HuH-7 (cell line): ENCODE measurements at places on chromosomes 2 and 18.
A peak's percentile ranks its signal among the peaks of the same experiment; 100 is the strongest.

DNA sequence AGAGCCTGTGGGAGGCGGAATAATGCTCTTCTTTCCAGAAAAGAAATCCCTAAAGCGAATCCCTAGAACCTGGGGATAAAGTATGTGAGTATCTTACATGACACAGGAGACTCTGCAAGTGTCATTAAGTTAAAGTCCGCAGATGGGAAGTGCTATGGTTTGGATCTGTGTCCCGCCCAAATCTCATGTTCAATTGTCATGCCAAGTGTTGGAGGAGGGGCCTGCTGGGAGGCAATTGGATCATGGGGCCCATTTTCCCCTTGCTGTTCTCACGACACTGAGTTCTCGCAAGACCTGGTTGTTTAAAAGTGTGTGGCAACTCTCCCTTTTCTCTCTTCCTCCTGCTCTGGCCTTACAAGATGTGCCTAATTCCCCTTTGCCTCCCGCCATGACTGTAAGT is 207.8 kb downstream of the MYT1L start:
- DNase-seq, result no peak

DNA sequence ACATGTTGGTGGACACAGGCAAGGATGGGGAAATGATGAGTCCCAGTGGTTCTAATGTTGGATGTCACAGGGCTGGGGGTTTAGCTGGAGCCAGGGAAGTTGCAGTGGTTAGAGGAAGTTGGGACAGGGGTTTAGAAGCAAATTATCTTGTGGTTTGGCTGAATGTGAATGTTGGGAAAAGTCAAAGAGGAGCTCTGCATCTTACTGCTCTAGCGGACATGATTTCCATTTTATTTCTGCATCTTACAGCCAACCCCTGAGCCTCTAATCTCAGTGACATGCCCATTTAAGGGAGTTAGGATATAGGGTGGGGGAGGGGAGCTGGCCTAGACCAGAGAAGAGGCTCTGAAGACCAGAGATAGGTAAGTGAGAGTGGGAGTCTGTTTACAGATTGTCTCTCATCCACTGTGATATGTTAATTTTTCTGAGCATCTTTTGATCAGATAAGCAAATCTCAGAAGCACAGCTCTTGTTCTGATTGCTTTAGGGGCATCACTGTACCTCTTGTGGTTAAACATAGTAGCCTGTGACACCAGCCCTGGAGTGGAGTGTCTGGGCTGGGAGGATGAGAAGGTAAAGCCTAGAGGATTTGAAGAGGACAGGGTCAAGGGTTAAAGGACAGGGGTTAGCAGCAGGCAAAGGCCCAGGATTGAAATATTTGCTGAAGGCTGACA is 43.6 kb downstream of the SETBP1 start:
- DNase-seq, result no peak

- DNase-seq, result peak; percentile 40
These were observed 40.1 kb upstream of the CLASP1 start for GRCh38 chr2:121689356-121689755.

DNA sequence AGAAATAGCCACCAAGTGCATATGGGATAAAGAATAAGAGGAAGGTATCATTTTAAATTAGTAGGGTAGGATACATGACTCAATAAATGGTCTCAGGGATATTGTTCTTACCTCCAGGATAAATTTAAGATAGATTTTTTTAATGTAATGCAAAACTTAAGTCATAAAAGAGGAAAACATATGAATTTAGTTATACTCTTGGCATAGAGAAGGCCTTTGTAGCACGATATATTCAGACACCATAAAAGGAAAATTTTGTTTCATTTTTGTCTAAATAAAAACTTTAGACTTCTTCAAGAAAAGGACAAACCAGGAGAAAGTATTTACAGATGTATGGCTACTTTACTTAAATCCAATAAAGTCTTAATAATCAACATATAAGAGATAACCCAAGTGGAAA is 78.5 kb upstream of the CAB39 start:
- no peak for DNase-seq

DNA sequence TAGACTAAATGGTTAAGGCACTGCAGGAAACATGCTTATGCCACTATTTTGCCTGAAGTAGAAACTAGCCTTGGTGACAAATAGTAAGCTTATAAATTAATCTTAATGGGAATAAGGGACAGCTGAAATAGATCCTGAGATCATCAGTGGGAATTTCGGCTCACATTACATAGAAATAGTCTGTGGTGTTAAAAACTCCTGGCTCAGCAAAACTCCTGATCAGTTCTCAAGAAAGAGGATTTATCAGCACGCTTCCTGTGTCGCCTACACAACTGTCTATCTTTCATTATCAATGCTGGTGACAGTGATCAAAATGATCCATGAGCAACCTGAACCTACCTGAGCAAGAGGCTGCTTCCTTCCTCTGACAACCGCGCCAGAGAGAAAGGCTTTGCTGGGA is 17.0 kb upstream of the DNER start:
- DNase-seq, result no peak

GRCh38 chr2:205878999-205879762 is 196.9 kb downstream of the NRP2 start:
- DNase-seq, result no peak

DNA sequence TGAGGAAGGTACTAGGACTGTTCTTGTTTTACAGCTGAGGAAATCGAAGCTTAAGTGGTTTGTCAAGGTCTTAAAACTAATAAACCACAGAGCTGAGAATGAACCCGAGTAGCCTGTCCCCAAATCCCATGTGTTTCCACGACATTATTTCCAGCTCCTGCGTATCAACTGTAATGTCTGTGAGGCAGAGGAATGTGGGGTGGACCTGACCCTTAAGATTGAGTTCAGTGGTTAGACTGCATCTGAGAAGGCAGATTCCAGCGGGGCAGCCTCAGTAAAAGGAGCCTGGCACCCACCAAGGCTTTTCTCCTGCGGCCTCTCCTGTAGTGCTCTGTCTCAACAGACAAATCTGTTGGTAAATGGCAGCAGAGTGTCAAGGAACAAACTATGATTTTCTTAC is 81.9 kb upstream of the TMEM178A start:
- no peak for DNase-seq

DNA sequence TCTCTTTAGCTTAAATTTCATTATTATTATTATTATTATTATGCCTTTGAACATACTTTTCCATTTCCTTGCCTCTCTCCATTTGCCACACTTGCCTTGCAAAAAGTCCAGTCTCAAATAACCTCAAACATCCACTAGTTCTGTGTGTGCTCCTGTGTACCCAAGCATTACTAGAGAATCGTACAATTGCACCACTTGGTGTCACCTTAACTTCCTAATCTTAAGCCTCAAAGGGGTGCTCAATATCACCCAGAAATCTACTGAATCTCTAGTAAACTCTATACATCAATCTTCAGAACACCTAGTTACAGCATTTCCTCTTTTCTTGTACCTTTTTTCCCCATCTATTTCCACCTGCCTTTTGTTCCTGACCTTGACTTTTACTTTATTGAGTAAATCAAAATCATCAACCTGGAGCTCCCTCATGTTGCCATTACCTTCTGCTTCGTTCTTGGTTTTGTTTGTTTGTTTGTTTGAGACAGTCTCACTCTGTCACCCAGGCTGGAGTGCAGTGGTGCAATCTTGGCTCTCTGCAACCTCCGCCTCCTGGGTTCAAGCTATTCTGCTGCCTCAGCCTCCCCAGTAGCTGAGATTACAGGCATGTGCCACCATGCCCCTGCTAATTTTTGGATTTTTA is 12.5 kb upstream of the SOS1 start:
- no peak for DNase-seq

- no peak for DNase-seq
These were observed 228.7 kb upstream of the SLC8A1 start for GRCh38 chr2:40680547-40680946.

DNA sequence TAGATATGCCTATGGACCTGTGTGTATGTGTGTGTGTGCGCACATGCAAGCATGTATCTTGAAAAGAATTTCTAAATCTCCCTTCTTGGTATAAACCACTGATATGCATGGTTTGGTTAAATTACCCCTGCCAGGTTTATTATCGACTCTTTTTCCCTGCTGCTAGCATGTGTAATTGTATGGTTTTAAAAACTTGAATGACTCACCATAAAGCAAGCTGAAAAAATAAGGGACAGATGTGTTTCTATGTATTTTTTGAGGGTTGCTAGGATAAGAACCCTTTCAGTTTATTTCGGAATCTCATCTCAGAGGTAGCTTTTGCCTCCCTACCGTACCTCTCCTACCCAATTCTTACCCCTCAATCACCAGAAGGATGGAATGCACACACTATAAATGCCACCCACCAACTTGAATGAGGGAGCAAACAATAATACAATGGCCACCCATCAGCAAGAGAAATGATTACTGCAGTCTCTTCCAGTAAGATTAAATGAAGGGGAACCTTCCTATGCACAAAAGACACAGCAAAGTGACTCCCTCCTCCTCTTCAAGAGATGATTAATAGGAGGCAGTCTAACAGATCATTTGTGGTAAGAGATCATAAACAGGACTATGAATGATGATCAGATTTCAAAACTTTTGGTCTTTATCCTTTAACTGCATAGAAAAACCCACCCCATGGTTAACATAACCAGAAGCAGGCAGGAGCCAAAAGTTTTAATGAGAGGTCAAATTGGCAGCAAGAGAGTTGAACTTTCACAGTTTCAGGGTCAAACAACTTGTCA is 357.2 kb downstream of the SATB2 start:
- no peak for DNase-seq

- no peak for DNase-seq
These were observed 5.1 kb upstream of the ASPRV1 start for GRCh38 chr2:69966496-69966895.

DNA sequence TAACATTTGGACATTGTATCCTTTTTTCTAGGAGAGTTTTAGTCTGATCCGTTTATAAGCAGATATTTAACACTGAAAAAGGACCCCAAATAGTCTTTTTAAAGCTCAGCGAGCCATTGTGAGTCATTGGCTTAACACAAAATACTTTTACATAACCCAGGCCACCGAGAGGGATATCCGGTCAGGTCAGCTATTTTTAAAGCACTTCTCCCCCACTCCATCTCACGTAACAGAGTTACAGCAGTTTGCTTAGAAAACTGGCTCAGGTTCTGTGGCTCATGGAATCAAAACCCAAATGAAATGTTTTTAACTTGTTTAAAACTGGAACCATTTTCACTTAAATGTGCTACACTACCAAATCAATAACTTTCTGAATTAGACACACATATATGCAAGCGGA is 23.9 kb downstream of the COL4A3 start:
- DNase-seq, result no peak

- no peak for DNase-seq
These were observed 132.1 kb downstream of the COL6A3 start for GRCh38 chr2:237281836-237282306.

- DNase-seq, result no peak
These were observed 4.9 kb downstream of the CEP192 start for GRCh38 chr18:12995952-12996477.

DNA sequence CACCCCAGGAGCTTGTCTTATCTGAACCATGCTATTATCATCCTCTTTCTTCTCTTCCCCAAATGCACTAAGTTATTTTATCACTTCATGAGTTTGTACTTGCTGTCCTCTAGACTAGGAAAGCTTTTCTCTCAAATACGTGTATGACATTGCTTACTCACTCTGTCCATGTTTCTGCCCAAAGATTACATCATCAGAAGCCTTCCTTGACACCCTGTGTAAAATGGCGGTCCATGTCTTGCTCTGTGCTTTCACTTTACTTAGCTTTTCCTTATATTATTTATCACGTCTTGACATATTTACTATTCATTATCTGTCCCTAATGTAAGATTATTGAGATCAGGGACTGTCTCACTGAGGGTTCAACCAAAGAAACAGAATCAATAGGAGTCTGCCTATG is 196.1 kb upstream of the ZEB2 start:
- DNase-seq, result no peak

DNA sequence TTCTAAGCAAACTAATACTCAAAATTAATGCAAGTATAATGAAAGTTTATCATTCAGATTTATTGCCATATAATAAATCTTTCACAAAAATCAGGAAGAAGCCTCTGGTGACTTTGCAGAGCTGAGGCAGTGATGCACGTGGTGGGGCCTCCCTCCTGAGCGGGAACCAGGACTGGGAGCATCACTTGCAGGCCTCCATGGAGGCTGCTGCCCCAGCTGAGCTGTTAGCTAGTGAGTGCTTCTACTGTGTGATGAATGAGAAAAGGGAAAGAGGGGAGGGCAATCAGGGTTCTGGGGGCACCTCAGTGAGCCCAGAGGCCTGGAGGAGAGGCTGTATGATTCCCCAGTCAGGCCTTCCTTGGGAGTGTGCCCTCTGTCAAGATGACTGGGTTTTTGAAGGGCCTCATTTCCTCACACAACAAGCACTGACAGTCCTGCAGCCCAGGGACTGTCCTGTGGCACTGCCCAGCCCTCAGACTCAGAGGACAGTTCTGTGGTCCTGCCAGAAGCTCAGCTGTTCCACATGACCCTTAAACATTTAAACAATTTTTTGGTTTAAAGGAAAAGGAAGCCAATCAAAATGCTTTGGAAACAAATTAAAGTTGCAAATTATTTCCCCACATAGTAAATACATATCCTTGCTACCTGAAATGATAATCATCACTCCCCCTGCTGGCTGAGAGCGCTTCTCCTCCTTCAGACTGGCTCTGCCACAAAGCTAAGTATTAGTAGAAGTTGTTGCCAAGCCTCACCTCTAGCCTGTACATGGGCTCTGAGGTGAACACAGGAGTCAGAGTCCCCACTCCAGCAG is 90.9 kb upstream of the SMAD7 start:
- DNase-seq, result no peak

GRCh38 chr18:58538604-58539386 is 90.1 kb downstream of the ALPK2 start:
- no peak for DNase-seq

GRCh38 chr2:217511850-217512249 is 490.9 kb downstream of the TNS1 start:
- no peak for DNase-seq

- no peak for DNase-seq
These were observed 94.9 kb downstream of the TMEM131 start for GRCh38 chr2:97900806-97901205.

DNA sequence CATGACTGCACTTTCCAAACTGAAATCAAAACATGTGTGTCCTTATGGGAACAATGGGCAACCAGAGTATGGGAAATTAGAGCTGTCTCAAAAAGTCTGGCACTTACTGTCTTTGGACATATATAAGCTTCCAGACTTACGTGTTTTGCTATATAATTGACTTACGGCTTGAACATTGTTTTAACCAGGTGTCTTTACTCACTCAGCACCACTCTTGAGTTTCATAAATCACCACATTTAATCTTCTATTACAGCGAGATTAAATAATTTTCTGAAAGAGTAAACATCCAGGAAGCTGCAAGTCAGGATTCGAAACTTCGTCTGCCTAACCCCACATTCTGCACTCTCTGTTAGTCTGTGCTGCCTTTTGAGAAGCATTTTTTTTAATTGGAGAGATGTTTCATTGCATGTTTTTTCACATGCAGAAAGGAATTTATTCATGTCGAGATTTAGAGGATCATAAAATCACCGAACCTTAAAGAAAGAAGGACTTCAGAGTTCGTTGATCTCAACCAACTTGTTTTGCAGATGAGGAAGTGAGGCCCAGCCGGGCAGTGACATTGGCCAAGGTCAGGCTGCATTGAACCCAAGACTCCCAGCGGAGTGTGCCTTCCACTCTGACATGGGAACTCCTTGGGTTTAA is 137.3 kb downstream of the SETBP1 start:
- no peak for DNase-seq

GRCh38 chr2:62741954-62742722 is 36.6 kb downstream of the EHBP1 start:
- DNase-seq, result no peak
